ENCODE measurements at places on chromosomes 2 and 18.

- no peak for DNase-seq
Observed at GRCh38 chr2:170997893-170998597, 69.0 kb downstream of the GORASP2 start.

DNA sequence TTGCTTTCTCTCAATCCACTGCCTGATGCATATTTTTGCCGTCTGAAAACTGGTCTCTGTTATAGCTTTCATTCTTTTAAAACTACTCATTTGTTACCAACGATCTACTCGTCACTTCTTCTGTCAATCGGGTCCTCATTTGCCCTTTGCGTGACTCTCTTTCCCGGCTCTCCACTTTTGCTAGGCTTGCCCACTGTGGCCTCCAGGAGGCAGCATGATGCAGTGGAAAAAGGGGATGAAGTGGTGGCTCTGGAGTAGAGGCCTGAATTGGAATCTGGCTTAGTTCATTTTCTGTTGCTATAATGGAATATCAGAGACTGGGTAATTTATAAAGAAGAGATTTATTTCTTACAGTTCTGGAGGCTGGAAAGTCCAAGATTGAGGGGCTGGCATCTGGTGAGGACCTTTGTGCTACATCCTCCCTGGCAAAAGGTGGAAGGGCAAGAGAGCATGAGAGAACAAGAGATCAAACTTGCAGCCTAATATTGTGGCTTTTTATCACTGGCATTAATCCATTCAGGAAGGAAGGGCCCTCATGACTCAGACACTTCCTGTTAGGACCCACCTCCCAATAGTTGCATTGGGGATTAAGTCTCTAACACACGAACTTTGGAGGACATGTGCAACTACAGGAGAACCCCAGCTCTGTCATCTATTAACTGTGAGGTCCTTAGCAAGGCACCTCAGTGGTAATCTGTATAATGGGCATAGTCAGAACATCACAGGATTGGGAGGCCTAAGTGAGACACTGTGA, 15.4 kb downstream of the GDF7 start:
- no peak for DNase-seq

DNA sequence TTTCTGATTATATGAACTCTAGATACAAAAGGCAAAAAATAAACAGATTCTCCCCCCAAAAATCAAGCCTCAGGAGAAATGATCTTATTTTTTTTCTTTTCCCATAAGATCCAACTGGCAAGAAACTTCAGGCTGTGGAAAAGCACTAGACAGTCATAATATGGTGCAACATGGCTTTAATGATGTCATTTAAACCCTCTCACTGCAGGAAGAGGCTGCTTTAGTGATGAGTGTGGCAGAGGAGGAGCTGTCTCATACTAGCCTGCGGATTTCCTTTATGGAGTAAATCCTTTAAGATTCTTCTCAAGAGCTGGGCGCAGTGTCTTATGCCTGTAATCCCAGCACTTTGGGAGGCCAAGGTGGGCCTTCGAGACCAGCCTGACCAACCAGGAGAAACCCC, 83.3 kb upstream of the CD28 start:
- DNase-seq: no peak

DNA sequence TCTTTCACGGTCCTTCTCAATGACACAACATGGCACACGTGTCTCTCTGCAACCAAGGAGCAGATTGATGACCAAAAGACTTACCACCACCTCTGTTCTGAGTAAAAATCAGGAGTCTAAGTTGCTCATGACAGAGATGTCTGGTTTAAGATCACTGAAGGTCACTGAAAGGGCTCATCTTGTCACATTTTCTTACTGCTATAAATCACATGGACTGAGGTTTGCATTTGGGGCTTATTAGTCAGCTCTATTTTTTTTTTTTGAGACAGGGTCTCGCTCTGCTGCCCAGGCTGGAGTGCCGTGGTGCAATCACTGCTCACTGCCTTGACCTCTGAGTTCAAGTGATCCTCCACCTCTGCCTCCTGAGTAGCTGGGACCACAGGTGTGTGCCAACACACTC, 19.4 kb downstream of the CFLAR start:
- no peak for DNase-seq

- DNase-seq: no peak
Observed at GRCh38 chr18:31247574-31248199, 70.3 kb upstream of the DSG1 start.

DNA sequence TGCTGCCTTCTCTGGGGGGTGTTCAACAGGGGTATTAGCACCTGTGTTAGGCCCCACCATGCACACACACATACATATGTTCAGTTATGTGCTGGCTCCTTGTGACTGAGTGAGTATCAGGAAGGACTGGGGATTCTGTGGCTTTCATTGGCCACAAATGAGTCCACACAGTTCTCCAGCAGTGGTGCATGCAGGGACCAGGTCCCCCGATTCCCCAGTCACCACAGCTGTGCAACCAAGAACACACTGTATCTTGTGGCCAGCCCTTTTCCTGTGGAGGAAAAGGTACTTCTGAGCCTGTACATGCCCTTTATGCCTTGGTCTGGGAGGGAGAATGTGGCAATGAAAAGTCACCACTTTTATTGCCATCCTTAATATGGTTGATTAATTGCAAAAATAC, 74.9 kb upstream of the KLF7 start:
- DNase-seq: no peak

DNA sequence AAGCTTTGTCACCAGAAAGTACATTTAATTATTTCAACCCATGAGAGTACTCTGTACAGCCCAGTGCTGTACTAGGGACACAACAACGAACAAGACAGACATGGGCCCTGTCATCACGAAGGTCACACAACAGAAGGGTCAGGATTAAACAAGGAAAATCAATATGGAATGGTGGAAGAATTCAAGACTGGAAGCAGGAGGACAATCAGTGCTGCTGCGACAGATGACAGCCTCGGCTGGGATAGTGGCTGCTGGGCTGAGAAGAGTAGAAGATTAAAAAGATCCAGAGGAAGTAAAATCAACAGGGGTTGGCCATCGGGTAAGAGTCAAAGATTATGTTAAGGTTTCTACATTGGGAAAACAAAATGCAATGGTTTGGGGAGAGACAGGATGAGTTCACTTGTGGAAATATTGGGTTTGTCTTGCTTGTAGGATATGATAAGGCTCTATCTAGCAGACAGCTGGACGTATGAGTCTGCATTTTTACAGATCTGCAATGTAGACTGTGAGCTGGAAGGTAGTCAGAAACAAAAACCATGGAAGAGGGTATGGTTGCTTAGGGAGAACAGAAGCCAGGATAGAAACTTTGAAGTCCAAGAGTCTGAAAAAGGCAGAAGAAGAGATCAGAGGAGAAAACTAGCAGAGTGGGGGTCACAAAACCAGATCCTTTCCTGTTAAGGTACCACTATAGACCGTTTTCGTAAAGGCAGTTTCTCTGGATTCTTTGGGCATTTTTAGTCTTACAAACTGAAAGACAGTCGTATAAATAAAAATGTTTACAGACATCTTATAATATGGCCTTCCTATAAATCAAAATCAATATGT, 84.1 kb downstream of the PRELID3A start:
- DNase-seq: no peak

DNA sequence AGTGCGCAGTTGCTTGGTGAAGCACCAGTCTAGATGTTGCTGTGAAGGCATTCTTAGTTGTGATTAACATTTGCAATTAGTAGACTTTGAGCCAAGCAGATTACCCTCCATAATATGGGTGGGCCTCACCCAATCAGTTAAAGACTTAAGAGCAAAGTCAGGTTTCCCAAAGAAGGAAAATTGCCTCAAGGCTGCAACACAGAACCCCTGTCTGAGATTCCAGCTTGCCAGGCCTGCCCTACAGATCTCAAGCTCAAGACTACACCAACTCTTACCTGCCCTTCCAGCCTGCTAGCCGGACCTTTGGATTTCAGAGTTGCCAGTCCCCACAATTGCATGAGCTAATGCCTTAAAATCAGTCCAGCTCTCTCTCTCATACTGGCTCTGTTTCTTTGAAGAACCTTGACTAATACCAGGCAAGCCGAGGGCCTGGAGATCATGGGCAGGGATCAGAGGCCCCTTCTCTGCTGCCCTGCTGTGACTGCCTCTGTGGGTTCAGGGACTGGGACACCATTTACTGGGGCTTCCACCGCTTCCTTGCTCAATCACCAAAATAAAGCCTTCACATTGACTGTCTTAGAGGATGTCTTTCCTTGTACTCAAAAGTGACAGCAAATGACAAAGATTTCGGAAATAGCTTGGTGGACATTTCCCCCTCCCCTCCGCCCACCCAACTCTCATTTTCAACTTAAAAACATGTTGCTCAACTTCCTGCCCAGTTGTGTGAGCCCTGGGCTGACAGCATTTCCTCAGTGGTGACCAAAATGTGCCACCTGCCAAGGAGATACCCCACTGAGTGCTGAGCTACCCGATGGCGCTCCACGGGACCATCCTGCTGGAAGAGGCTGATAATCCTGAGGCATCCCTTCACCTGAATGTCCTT, 86.7 kb downstream of the GALNT14 start:
- no peak for DNase-seq

DNA sequence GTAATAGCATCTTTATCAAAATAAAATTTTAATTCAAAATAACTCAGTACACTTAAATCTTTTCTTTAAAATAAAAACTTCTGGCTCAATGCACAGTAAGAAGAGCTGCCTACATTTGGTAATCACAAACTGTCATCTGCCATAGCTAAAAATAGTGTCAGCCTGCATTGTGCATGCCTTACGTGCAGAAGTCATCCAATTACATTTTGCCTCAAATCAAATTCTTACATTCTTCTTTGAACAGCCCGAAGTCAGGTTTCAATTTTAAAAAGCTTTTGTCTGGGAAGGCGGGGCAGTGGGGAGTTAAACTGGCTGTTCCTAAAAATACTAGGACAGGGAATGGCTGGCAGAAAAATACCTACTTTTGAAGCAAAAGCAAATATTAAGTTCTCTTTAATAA, 51.1 kb downstream of the RTN4 start:
- no peak for DNase-seq

DNA sequence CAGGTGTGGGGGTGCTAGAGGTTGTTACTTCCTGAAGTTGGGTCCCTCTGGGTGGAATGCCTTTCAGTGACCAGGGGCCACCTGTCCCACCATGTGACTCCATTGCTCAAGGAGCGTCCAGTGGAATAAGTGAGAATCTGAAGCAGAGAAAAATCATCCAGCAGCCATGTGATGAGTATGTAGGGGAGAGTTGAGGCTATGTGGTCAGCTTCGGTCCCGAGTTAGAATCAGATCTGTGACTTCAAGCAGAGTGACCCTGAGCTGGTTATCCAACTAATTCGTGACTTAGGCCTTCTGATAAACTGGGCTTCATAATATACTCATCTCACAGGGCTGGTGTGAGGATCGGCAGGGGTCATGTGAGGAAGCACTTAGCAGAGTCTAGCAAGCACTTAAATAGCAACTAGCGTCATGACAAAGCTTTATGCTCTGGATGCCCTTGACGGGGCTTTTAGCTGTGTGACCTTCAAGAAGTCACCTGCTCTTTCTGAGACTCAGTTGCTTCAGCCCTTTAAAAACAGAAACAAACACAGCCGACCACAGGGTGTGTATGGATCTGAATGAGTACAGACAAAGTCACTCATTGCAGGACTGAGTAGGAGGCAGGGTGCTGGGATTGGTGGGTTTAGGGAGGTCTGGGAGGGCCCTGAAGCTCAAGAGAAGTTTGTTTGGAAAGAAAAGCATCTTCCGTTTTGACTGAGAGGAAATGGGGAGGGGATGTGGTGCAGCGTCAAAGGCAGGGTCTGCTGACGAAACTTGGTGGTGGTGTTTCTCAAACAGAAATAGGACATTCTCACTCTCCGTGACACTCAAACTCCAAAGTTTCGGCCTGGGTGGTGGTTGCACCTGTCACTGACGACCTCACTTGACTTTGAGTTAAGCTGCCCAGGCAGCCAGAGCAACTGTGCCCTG, 264.0 kb upstream of the CXCR4 start:
- DNase-seq: peak; percentile 70

GRCh38 chr2:71666094-71666474, 212.7 kb downstream of the DYSF start:
- no peak for DNase-seq

- peak; percentile 35 for DNase-seq
Observed at GRCh38 chr2:36356298-36356989, 866 bp downstream of the CRIM1 start.

DNA sequence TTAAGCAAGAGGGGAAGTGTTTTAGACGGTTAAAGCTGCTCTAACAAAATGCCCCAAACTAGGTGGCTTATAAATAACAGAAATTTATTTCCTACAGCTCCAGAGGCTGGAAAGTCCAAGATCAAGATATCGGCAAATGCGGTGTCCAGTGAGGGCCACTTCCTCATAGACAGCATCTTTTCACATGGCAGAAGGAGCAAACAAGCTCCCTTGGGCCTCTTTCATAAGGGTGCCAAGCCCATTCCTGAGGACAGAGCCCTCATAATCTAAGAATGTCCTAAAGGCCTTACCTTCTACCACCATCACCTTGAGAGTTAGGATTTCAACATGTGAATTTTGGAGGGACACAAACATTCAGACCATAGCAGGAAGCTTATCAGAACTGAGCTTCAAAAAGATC, 57.3 kb upstream of the PPP1CB start:
- DNase-seq: no peak

DNA sequence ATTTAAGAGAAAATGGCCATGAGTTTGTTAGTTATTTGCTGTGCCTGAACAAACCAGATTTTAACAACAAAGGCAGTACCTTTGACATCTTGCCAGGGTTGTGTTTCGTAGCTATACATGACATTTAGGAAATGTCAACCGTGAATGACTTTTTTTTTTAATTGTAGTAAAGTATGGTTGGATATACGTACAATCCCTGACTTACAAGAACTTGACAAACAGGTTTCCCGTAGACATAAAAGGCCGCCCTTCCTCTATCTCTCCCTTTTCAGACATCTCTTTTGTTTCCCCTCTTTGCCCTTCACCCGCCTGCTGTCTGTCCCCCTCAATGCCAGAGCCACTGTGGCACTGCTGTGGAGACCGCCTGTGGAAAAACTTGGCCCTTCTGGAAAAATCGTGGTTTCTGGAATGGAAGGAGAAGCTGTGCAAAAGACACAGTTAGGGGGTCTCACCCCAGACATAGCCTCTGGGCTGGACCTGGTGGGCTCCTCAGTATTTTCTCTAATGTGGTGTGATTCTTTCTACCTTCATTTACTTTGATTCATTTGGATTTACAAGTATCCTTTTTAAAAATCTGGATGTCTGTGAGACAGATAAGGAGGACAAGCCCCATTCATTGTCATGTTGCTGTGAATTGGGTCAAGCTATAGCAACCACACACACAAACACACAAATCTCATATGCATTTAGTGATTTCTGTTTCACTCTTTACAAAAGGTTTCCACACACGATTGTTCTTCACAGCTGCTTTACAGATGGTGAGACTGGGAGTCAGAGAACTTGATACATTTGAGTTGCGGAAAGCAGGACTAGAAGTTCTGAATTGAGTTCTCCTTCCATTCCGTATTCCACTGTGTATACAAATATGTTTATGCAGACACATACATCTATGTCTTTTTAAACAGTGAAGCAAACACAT, 48.6 kb downstream of the SPATS2L start:
- DNase-seq: no peak

- no peak for DNase-seq
Observed at GRCh38 chr2:77016443-77017354, 505.5 kb downstream of the LRRTM4 start.

DNA sequence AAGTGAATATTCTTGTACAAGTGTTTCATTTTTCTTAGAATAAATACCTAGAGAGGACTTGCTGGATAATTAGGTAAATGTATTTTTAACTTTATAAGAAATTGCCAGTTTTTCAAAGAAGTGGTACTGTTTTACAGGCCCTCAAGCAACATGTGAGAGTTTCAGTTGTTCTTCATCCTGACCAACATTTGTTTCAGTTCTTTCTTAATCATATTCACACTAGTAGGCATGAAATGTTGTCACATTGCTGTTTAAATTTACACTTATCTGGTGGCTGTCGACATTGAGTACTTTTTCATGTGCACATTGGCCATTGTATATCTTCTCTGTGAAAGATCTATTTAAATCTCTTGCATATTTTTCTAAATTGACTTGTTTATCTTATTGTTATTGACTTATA, 178.1 kb downstream of the ACOXL start:
- no peak for DNase-seq
